Fibroblast of skin of back (primary cell): ENCODE measurements at places on chromosomes 3 and 15.

GRCh38 chr15:70390723-70391122, 293.0 kb upstream of the TLE3 start:
- DNase-seq = no peak

GRCh38 chr15:98422130-98422478, 226.2 kb upstream of the IGF1R start:
- no peak for DNase-seq

DNA sequence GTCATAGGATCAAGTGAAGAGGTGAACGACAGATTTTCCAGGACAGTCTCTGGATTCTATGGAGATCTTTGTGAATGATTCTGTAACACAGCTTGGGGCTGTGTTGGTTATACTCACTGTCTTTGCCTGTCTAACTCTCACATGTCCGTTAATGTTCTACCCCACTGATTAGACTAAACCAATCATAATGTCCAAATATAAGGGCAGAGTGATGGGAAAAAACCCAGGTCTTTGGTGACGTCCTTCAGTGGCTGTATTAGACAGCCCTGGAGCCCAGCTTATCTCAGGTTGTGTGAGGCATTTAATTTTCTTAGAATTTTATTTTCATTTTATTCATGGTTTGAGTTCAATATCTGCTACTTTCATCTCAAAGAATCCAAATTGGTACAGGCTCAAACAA, 59.3 kb upstream of the TRA2B start:
- DNase-seq = no peak

- DNase-seq = no peak
These were observed 15.9 kb downstream of the EMC7 start for GRCh38 chr15:34085746-34086145.

- peak; percentile 27 for DNase-seq
These were observed 52.5 kb upstream of the ATP2B2 start for GRCh38 chr3:10557781-10558373.

GRCh38 chr3:16668776-16669545, 63.7 kb upstream of the DAZL start:
- no peak for DNase-seq

DNA sequence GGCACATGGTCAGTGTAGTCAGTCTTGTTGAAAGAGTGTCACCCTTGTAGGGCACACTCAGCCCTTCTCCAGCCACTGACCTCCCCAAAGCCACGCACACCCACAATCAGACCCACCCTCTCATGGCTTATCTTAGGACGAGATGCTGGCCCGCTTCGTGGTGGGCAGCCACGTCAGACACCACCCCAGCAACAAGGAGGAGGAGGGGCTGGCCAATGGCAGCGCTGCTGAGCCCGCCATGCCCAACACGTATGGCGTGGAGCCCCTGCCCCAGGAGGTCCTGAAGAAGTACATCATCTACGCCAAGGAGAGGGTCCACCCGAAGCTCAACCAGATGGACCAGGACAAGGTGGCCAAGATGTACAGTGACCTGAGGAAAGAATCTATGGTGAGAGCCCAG, 10.1 kb upstream of the PODXL2 start:
- no peak for DNase-seq

GRCh38 chr15:68385671-68386586, 46.0 kb downstream of the ITGA11 start:
- DNase-seq = no peak

DNA sequence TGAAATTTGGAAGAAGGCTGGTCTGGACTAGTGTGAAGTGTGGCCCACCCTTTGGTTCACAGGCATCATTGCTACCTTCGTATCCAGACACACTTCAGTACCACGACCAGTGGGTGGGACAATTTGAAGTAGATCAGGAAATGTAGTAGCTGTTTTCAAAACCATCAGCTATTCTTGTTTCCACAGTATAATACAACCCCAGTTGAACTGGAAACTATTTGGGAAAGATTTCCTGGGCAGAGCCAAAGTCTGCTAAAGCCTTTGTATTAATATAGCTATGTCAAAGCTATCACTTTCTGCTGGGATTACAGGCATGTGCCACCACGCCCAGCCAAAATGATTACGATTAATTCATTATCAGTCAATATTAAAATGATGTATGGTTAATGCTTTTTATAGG, 298.8 kb upstream of the RASGRP1 start:
- DNase-seq = no peak

DNA sequence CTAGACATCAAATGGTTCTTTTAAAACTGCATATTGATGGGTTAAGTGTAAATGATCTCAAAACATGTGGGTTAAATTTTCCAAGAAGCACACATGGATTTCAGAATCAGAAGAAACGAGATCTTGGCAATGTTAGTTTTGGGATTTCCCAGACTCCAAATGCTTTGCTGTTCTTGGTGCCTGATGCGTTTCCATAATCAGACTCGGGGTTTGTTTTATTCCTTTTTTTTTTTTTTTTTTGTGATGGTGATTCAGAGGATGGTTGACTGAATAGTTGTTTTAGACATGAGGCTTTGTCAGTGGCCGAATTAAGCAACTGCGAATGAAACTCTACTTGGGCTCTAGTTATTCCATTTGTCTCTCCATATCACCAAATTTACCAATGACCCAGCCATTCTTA, 52.2 kb upstream of the FAM98B start:
- peak; percentile 36 for DNase-seq

GRCh38 chr15:88635318-88635717, 3.5 kb upstream of the ISG20 start:
- no peak for DNase-seq

- DNase-seq = peak; percentile 49
These were observed 50.9 kb downstream of the ABHD2 start for GRCh38 chr15:89138999-89139612.

DNA sequence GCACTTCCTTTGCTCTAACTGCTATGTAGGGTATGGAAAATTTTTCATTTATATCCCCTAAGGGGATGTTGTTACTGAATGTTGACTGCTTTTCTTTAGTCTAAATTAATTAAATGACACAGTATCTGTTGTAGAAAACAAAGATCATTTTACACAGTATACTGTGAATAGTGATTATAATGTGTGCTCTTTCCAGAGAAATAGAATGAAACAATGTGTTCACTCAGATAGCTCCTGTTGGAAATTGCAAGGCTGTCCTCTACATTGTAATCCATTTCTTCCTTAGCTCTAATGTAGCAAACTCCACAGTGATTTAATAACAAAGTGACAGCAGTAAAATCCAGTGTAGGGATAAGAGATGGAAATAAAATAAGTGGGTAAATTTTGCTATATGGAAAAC, 159.0 kb upstream of the VEPH1 start:
- DNase-seq = no peak

- DNase-seq = no peak
These were observed 22.2 kb downstream of the SEMA3G start for GRCh38 chr3:52422669-52423068.

GRCh38 chr3:82636177-82636576, 874.7 kb upstream of the GBE1 start:
- DNase-seq = no peak

- DNase-seq = peak; percentile 41
These were observed 222.3 kb upstream of the THBS1 start for GRCh38 chr15:39358441-39359041.

DNA sequence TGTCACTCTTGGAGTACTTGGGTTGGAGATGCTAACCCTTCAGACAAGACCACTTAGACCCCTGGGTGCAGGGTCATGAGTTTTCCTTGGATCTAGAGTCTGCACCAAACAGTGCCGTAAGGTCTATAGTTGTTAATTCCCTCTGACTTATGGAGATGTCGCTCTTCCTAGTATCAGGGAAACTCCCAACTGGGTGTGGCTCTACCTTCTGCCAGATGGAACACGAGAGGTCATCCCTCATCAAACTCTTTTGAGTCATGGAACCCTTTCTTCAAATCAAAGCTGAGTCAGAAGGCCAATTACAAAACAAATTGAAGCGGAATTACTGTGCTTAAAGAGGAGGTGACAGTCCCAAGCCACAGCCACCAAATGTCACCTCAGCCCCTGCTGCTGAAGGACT, 514.9 kb upstream of the PROK2 start:
- no peak for DNase-seq

DNA sequence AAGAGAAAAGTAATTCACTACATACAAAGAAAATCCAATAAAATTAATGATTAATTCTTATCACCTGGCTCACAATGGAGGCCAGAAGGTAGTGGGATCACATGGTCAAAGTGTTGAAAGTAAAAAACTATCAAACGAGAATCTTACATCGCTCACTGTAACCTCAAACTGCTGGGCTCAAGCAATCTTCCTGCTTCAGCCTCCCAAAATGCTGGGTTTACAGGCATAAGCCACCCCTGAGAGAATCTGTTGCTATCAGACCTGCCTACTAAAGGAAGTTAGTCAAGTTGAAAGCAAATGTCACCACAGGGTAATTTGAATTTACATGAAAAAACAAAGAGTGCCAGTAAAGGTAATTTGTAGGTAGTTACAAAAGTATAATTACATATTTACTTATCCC, 103.3 kb downstream of the PCCB start:
- DNase-seq = no peak

GRCh38 chr3:148175214-148175613, 522.5 kb upstream of the AGTR1 start:
- peak; percentile 36 for DNase-seq

DNA sequence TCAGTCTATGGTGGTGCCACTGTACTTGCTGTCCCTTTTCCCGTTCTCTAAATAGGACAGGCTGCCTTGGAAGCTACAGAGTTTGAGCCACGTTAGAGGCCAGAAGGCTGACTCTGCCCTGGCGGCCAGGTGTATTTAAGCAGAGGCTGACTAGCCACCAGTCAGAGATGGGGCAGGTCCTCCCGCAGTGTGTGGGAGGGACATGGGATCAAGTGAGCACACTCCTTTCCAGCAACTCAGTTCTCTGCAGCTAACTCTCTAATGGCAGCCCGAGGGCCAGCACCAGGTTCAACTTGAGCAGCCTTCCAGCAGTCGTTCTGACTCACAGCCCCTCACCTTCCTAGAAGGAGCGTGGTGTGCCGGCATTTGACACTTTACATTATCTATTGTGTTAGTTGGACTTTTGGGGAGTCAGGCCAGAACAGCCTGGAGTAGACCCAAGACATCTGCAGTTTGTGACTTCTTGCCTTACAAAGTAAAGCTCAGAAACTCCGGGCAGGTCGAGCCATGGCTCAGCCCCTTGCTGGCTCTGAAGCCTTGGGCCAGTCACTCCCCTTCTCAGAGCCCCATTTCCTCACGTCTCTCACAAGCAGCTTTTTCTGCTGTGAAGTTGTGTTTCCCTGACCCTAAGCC, 46.7 kb upstream of the MYZAP start:
- no peak for DNase-seq

GRCh38 chr3:185716436-185717108, 108.3 kb downstream of the IGF2BP2 start:
- no peak for DNase-seq

GRCh38 chr3:137304313-137305056, 346.7 kb downstream of the IL20RB start:
- DNase-seq = no peak

DNA sequence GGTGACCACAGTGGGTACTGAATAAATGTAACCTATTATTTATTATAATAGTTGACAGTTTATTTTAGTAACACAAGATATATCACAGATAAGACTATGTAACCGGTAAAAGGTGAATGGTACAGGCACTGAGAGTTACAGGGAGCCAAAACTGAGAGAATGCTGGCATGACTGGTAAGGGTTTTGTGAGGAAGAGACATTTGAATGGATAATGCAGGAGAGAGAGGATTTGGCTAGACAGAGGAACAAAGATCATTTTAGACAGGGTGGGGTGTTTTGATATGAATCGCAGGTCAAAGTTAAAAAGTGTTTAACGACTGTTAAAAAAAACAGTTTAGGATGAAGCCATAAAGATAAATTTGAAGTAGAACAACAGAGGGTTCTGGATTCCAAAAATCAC, 421.1 kb downstream of the ZBTB20 start:
- DNase-seq = no peak

GRCh38 chr3:184540777-184541681, 20.6 kb upstream of the EPHB3 start:
- no peak for DNase-seq

- DNase-seq = peak; percentile 50
These were observed 534 bp downstream of the FRMD5 start for GRCh38 chr15:44194323-44195150.

DNA sequence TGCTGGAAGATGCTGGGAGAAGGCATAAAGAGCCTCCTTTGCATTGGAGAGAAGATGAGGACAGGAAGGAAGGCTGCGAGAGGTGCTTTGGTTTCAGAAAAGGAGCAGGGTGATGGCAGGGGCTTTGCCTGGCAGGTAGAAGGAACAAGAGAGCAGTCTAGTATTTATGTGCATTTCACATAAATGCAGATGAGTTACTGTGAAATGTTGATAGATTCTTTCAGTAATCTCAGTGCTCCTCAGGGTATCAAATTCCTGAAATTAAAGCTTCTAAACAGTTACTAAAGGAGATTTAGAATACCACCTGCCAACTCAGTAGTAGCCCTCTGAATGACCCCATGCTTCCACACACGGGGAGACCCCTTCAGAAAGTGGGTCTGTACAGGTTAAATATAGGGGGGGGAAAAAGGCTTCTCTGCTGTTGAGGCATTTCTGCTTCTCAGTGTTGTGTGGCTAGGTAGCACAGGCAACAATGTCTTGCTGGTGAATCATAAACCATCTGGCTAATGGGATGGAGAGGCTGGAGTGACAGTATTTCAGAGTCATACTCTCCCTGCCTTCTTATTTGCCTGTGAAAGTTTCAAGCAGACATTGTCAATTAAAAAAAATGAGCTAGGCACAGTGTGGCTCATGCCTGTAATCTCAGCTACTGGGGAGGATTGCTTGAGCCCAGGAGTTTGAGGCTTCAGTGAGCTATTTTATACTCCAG, 14.3 kb upstream of the FBXL22 start:
- peak; percentile 77 for DNase-seq

- DNase-seq = peak; percentile 61
These were observed at the start of gene INSYN1 for GRCh38 chr15:73753250-73754130. Gene INSYN1 (minus strand): TSS chr15:73753351. CDS start chr15:73751130, 2,221 bp downstream.

GRCh38 chr15:43911235-43911781, 84.5 kb downstream of the WDR76 start:
- DNase-seq = peak; percentile 98

DNA sequence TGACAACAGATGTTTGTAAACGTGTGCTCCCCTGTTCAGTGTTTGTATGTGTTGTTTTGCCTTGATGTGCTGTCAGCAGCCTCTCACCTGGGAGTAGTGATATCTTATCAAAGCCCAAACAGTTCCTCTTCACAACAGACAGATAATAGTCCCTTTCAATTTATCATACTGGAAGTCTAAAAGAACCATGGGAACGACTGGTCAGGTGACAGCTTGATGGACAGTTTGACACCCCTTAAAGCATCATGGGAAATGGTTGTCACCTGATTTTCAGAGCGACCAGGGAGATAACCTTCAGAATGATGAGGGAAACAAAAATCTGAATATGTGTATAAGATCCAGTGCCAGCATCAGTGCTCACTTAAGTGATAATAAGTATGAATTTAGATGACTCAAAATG, 146.3 kb upstream of the SOX2 start:
- DNase-seq = no peak

DNA sequence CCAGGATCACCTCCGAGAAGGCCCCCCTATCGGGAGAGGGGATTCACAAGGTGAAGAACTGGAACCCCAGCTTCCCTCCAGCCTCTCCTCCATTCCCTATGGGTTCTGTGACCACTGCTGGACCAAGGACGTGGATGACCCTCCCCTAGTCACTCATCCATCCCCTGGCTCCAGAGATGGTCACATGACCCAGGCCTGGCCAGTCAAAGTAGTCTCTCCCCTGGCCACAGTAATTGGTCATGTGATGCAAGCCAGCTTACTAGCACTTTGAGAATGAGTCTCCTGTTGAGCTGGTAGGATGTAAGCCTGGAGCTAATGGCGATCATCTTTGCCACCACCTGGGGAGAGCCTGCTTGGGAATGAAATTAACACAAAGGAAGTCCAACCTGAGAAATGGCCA, 3.9 kb downstream of the CAMK1 start:
- DNase-seq = no peak
